ENCODE measurements at places on chromosomes 1 and 21.

DNA sequence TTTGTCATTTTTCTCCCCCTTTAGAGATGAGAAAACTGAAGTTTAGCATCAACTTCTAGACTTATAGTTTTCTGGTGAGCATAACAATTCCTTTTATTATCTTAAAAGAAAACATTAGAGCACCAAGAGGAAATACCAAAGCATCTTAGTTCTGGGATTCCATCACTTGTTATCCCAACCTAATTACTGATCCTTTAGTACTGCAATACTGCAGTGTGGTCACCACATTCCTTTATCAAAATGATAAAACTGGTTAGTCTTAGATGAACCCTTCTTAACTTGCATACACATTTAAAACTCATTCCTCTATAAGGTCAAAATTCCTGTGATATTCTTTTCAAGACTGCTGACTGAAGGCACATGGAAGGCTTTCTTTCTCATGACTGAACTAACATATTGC, 23.1 kb downstream of the SOD1 start:
- no peak for DNase-seq

GRCh38 chr1:176853503-176853902, 311.0 kb downstream of the ASTN1 start:
- no peak for DNase-seq

- no peak for DNase-seq
Measured at GRCh38 chr1:214102907-214103306, 115.1 kb downstream of the PROX1 start.

GRCh38 chr1:67771152-67771551, 62.1 kb downstream of the GNG12 start:
- DNase-seq = no peak

- no peak for DNase-seq
Measured at GRCh38 chr1:145961425-145962156, 2.8 kb downstream of the ANKRD34A start.
